ENCODE measurements at places on chromosomes 2 and 18.
A peak's percentile ranks its signal among the peaks of the same experiment; 100 is the strongest.

DNA sequence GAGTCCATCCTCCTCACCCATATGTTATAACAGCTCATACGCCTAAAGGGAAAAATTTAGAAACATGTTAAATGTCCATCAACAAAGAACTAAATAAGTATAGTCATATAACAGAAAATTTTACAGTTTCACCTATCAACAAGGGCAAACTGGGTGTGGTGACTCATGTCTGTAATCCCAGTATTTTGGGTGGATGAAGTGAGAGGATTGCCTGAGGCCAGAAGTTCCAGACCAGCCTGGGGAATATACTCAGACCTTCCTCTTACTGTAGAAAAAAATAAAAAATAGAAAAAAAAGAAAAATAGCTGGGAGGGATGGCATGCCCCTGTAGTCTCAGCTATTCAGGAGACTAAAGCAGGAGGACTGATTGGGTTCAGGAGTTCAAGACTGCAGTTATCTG is 48.3 kb upstream of the GULP1 start:
- DNase-seq = peak; percentile 56

- peak; percentile 25 for DNase-seq
Observed at GRCh38 chr2:112887964-112888749, 22.8 kb upstream of the IL37 start.

DNA sequence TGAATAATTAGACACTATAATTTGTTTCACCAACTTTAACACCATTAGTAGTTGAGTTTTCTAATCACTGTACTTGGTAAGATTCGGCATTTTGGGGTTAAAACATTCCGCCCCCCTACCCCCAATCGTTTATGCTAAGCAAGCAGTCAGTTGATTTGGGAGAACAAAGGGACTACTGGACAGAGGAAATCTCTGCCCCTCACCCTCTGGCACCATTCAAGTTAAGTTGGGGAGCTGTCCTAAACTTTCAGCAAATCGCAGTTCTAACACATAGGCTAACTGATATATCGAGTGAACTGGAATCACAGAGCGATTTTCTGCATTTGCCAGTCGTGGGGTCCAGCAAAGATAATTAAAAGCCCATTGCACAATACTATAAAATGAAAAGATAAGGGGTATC is 5.6 kb downstream of the KLF7 start:
- DNase-seq = no peak

DNA sequence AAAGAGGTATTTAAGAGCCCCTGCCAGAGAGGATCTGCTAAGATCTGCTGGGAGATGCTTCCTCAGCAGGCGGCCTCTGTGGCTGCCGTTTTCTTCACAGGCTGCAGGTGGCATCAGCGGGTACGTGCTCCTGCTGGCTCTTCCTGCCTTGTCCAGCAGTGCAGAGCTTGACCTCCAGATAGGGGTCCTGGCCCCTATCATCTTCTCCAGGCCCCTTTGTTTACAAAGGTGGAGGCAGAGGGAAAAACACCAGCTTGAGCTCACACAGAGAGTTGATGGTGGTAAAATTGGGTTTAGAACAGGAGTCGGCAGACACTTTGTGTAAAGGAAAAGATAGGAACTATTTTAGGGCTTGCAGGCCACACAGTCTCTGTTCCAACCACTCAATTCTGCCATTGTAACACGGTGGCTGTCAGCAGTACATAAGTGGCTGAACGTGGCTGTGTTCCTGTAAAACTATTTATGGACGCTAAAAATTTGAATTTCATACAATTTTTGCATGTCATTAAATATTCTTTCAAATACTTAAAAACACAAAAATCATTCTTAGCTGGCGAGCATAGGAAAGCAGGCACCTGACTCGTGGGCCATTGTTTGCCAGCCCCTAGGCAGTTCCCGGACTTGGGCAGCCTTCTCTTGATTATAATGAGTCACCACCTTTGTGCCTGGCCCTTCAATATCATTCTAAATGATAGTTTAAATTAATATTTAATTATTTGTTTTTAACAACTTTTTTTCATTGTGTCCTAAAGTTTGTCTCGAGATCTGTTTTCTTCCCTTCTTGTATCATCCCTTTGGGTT is 98.2 kb upstream of the B3GNT7 start:
- DNase-seq = peak; percentile 74

DNA sequence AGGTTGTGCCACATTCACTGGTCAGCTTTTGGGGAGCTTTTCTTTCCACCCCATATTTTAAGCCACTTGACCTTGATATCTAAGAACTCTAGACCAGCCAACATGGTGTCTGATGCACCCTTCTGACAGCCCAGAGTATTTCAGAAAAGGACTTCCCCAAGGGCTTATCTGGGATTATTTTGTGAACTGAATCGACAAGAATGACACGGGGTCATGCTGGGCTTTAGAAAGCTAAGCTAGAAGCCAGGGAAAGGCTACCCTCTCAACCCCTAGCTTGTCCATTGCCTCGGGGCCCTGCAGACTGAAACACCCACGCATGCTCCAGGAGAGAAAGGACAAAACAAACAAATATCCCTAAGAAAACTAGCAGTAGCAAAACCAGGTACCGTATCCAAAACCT is 16.0 kb downstream of the SLC4A5 start:
- DNase-seq = no peak

DNA sequence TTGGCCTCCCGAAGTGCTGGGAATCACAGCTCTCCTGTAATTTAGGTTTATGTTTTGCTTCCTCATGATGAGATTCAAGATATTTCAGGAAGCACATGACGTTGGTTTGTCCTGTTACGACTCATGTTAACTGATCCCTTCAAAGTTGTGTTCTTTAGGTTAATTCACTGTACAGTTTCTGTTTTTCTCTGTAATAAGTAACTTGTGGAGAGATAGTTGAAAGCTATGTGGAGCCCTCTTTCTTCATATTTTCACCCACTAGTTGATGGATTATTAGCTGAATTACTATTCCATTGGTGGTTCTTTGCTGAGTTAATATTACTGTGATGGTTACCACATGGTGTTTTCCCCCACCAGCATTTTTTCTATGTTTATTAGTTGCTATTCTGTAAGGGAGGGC is 18.3 kb upstream of the CHCHD5 start:
- no peak for DNase-seq

- DNase-seq = no peak
Observed at GRCh38 chr2:62733546-62733945, 28.0 kb downstream of the EHBP1 start.

DNA sequence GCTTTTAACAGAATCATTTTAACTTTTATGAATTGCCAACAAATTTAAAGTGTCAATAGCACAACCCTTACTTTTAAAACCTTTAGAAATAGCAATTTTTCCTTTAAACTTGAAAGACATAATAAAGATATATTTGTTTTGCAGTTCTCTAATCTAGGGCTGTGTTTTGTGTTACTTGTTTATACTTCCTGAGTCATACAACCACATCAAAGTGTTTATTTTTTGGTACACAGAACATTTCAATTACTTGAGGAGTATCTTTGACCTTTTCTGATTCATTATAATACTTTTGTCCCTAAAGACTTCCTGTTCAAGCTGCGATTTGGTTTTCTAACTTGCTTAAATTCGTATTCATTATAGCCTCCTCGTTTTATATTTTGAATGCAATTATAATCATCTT is 21.8 kb downstream of the TYW5 start:
- peak; percentile 41 for DNase-seq

- DNase-seq = no peak
Observed at GRCh38 chr18:46435031-46435430, 222.0 kb downstream of the LOXHD1 start.

DNA sequence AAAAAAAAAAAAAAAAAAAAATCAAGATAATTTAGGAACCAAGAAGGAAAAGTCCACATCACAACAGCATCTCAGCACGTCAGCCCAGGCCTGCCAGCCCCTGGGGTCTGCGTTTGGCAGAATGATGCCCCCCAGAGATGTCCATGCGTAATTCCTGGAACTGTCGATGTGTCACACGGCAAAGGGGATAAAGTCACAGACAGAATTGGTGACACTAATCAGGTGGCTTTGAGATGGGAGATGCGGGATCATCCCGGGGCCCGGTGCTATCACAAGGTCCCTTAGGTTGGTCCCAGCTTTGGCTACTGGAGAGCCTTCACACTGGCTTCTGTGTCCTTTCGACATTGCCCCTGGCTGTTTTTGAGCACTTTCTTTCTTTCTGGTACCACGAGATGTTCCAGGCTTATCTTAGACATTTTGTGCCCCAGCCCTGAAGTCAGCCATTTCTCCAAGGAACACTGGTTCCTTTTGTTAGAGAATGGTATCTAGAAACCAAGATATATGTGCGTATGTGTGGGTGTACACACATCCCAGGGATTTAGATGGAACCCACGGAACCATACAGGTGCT is 20.7 kb downstream of the RAMP1 start:
- DNase-seq = no peak

DNA sequence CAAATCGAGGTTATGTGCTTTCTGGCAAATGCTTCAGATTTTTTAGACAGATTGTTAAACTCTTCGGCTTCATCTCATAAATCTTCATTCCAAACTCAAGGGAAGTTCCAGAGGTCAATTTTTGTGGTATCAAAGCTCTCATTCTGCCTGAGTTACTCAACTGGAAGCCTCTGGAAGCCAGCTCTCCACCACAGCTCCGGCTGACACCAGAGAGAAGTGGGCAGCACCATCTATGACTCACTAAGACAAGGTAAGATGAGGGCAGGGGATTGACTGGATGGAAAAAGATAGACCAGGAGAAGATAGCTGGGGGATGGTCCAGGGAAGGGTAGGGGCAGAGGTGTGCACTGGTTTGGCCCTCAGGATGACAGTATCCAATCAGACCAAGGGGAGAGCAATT is 137.3 kb upstream of the HNRNPA3 start:
- DNase-seq = no peak

DNA sequence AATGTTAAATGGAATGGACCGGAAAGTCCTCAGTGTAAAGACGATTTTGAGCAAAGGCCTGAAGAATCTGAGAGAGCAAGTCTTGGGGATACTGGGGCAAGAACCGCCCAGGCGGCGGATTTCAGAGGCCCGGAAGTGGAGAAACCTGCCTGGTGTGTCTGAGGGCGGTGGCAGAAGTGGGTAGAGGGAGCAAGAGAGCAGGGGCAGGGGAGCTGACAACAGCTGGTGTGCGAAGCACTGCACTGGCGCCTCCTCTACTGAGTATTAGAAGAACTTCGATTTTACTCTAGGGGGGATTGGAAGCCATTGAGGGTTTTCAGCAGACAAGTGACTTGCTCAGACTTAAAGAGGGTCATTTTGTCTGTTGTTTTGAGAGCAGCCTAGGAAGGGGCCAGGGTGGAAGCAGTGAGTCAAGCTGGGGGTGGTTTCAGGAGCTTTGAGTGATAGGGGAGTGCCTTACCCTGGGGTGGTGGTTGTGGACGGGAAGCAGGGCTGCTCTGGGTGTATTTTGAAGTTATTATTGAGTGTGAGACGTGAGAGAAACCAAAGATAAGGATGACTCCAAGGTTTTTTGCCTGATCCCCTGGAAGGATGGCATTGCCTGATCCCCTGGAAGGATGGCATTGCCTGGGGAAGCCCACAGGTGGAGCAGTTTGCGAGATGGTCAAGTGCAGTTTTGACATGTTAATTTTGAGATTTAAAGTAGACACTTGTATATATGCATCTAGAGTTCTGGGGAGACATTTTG is 52.5 kb downstream of the ZNF236 start:
- DNase-seq = no peak
